ENCODE measurements at places on chromosomes 2 and 18.

DNA sequence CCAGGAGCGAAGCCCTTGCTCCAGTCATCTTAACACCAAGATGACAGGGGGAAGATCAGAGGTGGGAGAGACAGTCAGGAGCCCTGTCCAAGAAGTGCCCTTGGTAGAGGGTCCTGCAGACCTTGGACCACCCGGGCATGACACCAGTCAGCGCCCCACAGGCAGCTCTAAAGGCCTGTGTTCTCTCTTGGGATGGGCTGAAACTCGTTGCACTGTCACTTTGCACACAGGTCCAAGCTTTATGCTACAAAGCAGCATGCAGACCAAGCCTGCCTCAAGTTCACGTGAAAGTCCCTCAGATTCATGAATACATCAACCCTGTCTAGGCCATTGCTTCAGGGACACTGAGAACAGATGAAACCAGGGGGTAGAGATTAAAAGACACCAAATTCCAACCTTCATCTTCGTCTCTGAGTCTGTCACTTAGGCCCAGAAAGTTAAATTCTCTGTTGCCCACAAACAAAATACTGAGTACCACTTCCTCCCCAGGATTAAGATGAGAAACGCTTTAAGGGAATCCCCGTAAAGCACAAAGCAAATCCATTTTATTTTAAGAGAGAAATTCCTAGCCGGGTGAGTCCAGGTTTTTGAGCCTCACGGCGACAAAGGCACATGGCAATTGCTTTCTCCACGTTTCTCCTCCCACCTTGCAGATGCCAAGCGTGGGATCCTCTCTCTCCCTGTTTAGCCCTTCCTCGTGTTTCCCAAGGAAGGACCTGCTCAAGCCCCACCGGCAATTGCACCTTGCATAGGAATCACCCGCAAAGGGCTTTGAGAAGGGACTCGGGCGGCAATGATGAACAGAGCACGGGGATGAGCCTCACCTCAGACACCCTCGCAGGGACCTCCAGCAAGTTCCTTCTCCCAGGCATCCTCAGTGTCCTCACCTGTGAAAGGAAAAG is 75.0 kb upstream of the ID2 start:
- no peak for DNase-seq

- DNase-seq: no peak
These were observed 1255.2 kb downstream of the CNTNAP5 start for GRCh38 chr2:125280265-125280664.

- DNase-seq: no peak
These were observed 60.7 kb upstream of the ITGA6 start for GRCh38 chr2:172366596-172367150.

- no peak for DNase-seq
These were observed 23.2 kb upstream of the ACVR1 start for GRCh38 chr2:157899125-157899839.

DNA sequence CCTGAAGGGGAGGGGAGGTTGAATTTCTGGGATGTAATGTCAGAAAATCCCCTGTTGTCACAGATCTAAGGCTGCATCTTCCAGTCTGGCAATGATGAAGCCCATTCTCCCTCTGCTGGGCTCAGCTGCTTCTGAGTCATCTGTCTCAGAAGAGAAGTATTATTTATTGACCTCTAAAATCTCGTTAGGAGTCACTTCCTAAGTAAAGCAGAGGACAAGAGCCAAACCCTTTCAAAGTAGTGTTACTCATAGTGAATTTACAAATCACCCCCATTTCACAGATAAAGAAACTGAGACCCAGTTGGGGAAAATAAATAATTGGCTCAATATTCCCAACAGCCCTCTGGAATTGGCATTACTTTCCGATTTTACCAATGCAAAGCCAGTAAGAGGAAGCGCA is 167.3 kb upstream of the SKOR2 start:
- DNase-seq: no peak

GRCh38 chr2:9809064-9809356 is 34.3 kb upstream of the TAF1B start:
- no peak for DNase-seq

DNA sequence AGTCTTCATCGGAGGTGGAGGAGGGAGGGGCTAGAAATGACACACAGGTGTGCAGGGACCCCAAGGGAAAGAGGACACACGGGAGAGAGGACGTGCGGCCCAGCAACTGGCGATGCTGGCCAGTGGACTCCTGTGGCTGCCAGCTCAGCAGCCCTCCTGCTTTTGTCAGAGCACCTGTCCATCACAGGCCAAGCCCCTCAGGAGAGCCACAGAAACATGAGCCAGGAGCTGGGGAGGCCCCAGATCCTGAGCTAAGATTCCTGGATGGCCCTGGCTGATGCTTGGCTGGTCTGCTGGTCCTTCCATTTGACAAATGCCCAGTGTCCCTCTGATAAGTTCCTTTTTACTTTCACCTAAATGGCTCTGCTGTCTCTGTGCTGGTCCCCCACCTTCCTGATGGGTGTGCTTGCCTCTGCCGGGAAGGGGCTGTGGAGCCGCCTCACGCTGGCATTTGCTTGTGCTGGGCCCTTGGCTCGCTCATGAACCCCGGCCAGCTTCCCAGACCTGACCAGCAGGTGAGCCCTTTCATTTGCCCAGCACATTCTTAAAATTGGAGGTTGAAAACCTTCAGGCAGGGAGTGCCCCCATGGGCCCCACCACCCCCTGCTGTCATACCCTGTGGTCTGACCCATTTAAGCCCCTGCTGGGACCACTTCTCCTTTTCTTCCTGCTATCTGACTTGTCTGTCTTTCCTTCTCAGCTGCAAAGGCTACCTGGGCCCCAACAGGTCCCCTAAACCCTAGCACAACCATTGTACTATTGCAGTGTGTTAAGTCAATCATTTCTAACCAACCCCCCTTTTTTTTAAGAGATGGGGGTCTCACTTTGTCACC is 37.3 kb downstream of the CYP27C1 start:
- no peak for DNase-seq

DNA sequence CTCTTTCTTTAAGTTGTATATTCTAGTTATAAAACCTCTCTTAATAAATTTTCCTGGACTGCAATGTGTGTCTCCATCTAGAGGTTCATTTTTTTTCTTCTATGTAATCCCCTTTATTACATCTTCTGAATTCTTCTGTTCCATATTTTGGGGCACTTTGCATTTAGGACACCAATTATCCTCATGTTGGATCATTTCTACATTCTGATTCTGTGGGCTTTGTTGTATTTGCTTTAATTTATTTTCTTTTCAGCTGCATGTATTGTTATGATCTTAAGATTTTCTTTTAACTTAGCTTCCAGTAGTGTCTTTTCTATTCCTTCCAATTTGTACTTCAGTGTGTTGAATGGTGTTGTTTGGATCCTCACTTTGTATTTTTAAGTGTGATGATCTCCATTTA is 5.2 kb upstream of the SKA1 start:
- DNase-seq: no peak

GRCh38 chr2:239143858-239144712 is 256.7 kb downstream of the HDAC4 start:
- DNase-seq: no peak

DNA sequence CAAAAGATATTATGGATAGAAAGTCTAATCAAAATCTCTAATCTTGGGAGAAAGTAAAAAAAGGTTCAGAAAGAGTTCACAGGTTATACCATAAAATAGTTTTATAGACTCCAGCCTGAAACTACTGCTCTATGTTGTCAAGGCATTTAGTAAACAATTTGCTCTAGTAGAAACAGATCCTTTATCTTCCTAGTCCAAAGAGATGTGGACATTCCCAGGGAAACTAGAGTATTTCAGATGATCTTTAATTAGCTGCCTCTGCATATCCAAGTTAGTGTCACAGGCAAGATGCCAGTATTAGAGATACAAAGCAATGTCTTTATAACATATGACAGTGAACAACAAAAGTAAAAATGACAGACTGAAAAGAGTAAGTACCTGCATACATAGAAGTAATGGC is 708.6 kb downstream of the CCDC85A start:
- DNase-seq: no peak

DNA sequence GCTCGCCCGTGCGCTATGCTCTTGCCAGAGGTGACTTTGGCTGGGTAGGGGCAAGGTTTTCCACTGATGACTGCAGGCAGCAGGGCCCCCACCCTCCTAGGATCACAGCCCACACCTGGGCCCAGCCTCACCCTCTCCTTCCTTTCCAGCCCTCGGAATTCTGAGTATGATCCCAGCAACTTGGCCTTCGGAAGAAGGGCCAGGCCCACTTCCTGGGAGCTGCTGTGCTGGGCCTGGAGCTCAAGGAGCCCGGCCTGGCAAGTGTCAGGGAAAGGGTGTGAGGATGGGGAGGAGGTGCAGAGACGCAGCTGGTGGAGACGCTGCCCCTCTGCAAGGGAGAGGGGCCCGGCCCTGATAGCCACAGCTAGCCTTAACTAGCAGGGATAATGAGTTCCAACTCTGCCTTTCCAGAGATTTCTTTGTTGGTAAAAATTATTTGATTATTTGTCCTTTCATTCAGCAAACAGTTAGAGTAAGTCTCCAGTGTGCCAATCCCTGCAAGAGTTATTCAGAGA is 1.7 kb upstream of the CNDP1 start:
- no peak for DNase-seq

DNA sequence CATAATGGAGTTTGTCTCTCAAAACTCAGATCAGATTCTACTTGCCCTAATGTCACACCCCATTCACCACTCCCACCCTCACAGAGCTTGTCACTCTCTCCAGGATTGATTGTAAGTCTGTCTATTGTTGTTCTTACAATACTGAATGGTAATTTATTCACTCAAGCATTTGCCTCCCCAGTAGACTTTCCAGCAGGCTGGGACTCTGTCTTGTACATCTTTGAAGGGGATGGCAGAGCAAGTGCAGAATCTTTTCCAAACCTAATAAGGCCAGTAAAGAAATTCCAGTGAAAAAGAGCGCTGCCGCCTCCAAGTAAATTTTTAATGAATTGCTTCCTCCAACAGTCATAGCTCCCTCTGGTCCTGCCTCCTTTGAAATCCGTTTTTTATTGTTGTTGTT is 56.9 kb downstream of the RBM43 start:
- DNase-seq: no peak

- DNase-seq: no peak
These were observed 93.5 kb downstream of the LPIN1 start for GRCh38 chr2:11839916-11840315.

GRCh38 chr18:24176727-24177416 is 38.0 kb downstream of the CABYR start:
- no peak for DNase-seq

- no peak for DNase-seq
These were observed 108.4 kb upstream of the YPEL5 start for GRCh38 chr2:30038419-30038818.

DNA sequence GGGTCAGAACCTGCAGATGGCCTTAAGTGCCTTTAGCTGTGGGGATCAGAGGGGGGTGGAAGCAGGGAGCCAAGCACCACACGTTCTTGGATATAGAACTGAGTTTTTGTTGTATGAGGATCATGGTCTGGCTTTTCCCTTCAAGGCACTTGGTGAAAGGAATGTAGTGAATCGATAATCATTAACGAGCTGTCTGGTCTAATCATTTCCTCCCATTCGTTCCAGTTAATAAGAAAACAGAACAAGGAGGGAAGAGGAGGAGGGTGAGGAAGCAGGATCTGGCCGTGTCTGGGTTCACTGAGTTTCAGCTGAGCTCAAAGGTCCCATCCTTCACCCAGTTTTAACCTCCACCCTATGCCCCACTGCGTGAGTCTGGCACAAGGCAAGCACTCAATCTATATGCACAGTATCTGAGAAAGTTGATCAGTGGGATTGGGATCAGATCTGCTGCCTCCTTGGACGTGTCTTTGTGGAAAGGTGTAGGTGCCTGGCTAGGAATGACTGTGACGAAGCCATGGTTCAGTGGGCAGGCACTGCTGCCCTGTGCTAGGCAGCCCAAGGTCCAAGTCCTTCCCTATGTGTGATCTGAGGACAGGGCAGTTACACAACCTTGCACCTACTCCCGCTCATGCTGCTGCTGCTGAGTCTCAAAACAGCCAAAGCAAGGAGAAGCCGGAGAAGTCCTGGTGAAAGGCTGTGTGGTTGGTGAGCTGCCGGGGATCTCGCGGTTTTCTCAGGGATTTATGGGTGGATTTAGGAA is 54.8 kb downstream of the GALNT14 start:
- no peak for DNase-seq

- no peak for DNase-seq
These were observed 6.8 kb downstream of the COPS9 start for GRCh38 chr2:240129311-240129710.

- DNase-seq: no peak
These were observed 678.0 kb upstream of the RAB6C start for GRCh38 chr2:129301431-129301913.

GRCh38 chr2:137975280-137976271 is 11.3 kb downstream of the HNMT start:
- no peak for DNase-seq

DNA sequence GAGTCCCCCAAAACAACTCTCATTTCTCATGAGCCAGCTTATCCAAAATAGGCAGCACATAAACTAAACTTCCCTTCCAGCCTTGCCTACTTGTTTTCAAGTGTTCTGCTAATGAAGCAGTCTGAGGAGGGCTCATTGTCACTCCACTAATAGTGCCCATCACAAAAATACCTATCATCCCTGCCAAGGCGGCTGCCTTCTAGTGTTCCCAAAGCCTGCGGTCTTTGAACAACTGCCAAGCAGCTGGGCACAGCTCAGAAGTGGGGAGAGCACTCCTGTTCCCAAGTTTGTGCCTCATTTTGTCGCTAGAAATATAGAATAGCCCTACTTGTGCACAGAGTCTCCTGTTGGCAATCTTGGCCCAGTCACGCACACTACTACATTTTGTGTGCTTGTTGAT is 50.3 kb downstream of the DTNA start:
- no peak for DNase-seq

- no peak for DNase-seq
These were observed 816.6 kb downstream of the SATB2 start for GRCh38 chr2:198641161-198641560.

- DNase-seq: peak; percentile 16
These were observed 550 bp downstream of the MYL12B start for GRCh38 chr18:3262234-3263131.

- no peak for DNase-seq
These were observed 33.4 kb upstream of the LPIN2 start for GRCh38 chr18:3046216-3046808.

- no peak for DNase-seq
These were observed 276 bp downstream of the NFE2L2 start for GRCh38 chr2:177264209-177264692.

DNA sequence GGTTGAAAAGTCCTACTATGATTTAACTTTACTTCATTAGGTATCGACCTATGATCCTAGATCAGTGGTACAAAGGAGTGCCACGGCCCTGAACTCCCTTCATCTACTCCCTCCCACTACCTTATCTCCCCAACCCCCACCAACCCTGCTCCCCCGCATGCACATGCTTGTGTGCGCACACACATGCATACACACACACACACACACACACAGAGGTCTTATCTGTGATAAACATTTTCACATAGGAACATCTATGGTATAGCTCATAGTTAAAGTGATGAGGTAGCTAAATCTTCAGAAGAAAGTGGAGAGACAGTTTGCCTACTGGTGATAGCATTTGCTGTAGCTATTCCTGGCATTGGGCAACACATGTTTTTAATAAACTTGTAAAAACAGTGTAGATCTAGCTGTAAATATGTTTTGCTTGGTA is 471.3 kb downstream of the ZEB2 start:
- no peak for DNase-seq

Data from activated T-helper 1 cell treated with Interleukin-2 at 50 U/mL for 16 hours (primary cell).